ENCODE measurements at places on chromosomes 3 and 15.

DNA sequence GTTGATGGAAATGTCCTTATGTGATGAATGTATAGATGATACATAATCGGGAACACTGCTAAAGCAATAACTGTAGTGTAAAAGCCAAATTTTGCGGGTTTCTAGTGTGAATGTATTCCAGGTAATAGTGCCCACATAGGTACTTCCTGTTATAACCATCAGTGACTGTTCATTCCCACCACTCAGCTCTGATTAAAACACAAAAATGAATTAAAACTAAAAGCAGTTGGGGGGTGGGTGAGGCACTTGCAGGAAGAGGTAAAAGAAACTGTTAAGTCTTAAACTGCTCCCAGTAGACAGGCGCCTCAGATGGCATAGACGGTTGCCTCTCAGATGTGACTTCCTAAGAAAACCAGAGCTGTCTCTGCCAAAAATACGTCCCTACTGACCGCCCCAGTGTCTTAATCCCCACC lies 893 bp upstream of the MTHFS start:
- no peak for DNase-seq

DNA sequence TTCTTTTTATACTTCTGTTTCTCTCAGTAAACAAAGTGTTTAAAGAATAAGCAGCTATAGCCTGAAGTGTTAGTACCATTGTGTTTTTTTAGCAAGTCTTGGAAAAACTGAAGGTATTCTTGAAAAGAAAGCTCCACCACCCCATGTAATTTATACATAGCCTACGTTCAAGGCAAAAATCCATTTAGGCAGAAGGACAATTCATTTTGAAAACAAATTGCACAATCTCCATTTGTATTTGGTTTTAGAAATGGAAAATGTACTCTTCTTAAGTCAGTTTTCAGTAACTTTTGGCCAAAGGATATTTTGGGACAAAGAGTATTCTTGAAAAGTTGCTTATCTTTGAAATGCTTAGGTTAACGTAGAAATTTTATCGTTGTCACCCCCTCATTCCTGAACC lies 34.5 kb downstream of the PTPRG start:
- DNase-seq = no peak

DNA sequence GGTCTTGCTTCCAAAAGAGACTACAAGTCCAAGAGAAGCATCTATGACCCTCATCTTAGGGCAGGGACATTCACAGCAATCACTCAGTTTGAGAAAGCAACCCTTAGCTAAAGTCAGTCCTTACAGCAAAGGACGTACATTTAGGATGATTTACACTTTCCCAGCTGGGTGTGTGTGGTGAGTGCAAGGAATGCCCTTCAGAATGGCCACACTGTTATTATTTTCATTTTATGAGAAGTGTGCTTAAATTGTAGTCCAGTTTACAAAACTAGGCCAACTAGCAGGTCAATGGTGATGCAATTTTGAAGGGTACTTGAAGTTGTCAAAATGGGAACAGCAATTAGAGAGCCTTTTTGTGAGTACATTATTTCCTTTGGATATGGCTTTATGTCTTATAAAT lies 26.0 kb upstream of the CCK start:
- DNase-seq = no peak

GRCh38 chr3:56819016-56819809 lies 17.5 kb upstream of the ARHGEF3 start:
- no peak for DNase-seq

GRCh38 chr3:178385280-178385952 lies 150.8 kb upstream of the KCNMB2 start:
- DNase-seq = no peak

All from 8988T (cell line).